ENCODE measurements at places on chromosomes 7 and 10.

DNA sequence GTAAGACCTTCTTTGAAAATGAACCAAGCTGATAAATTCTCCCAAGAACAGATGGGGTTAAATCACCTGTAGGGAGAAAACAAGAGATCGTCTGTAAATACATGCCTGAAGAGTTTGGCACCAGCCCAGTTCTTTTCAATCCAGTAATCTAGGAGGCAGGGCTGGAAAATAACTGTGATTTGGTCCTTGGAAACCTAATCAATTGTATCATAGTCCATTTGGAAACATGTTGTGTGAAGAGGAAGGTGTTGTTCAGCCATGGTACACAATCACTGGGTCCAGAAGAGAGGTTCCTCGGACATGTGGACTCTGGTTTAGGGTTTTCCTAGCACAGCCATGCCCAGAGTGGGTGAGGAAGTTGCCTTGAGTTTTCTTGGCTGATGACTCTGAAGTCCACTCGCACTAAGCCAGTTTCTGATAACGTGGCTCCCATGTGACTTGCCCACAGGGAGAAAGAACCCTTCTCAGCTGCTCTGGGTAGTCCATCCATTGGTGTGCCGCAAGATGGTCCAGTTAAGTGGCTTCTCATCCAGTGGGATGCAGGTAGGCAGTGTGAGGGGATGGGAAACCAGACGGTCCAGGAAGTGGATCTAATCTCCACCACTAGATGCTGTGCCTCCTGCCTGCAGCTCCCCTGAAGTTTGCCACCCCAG lies 5.1 kb downstream of the BLNK start:
- no peak for DNase-seq

GRCh38 chr10:21907436-21907835 lies 96.1 kb downstream of the DNAJC1 start:
- no peak for DNase-seq

- DNase-seq: no peak
These were observed 12.8 kb downstream of the UBE2D4 start for GRCh38 chr7:43938892-43939482.

DNA sequence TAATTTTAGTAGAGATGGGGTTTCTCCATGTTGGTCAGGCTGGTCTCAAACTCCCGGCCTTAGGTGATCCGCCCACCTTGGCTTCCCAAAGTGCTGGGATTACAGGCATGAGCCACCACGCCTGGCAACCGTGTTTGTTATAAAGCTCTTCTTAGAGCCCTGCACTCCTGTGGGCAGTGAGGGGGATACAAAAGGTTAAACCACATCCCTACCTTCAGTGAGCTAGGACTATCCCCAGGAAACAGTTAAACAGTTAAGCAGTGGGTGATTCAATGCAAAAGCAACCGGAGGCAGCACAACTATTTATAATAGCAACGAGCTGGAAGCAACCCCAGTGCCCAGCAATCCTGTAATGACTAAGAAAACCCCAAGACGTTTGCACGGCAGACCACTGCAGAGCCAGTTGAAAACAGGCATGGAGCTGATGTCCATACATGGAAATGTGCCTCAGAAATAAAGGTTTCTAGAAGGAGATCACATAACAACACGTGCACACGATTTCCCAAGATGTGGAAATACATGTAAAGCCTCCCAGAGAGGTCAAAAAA lies 107.2 kb upstream of the LYZL2 start:
- DNase-seq: no peak

GRCh38 chr7:100563809-100564400 lies 9.8 kb downstream of the SAP25 start:
- peak; percentile 92 for DNase-seq

DNA sequence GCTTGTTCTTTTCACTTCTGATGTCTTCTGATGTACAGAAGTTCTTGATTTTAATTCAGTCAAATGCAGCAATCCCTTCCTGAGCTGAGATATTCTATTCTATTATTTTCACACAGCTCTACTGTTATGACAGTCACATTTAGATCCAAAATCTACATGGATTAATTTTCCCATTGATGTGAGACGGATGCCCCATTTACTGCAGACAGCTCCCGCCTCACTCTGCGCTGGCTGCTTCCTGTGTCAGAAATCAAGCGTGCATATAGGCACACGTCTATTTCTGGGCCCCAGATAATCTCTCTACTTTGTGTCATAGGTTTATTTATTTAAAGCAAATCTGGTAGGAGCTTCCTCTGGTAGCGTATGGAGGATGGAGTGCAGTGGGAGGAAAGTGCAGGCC lies 6.7 kb downstream of the BNIP3 start:
- peak; percentile 33 for DNase-seq

DNA sequence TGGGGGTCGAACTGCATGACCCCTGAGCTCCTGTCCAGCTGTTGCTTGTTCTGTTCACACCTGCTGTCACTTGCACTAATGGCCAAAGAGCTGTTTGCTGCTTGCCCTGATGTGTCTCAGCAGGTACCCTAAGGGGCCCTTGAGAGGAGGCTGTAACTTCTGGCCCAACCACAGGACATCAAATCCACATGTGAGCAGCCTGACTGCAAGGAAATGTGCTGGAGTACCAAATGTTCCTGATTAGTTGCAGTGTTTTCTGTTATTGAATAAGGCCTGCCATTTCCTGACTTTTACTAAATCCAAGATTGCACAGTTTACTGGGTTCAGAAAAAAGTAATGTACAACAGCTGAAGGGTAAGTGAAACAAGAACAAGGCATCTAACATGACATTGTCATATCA lies 91.7 kb upstream of the IL6 start:
- DNase-seq: no peak

- DNase-seq: no peak
These were observed 63.1 kb upstream of the NKX6-2 start for GRCh38 chr10:132848951-132849545.

- no peak for DNase-seq
These were observed 231.1 kb downstream of the ARHGAP12 start for GRCh38 chr10:31697271-31698180.

GRCh38 chr7:20598459-20599309 lies 16.8 kb upstream of the ABCB5 start:
- no peak for DNase-seq

DNA sequence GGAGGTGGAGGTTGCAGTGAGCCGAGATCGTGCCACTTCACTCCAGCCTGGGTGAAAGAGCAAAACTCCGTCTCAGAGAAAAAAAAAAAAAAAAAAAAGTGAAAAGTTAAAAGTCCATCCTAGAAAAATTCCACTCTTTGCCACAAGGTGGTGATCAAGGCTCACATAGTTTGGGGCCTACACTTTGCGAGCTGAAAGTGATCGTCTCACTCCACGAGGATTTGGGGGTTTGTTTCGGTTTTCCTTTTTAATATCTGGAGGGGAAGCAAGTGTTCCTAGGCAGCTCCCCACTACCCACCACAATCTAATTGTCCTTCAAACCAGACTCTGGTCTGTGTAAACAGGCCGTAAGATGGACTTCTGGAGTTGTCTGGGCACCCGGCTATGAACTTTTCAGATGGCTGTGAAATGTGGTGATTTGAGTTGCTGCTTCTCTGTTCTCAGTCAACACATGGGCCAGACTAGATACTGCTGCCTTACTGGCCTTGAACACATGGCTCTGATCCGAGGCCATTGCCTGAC lies 27.1 kb downstream of the PRLHR start:
- peak; percentile 65 for DNase-seq
